Stimulated activated CD4-positive, alpha-beta T cell treated with anti-CD3 and anti-CD28 coated beads, Interleukin-1b, Interleukin-23, amount 100 ng/mL, for 24 hours (primary cell): ENCODE measurements at places on chromosomes 6 and 20.

DNA sequence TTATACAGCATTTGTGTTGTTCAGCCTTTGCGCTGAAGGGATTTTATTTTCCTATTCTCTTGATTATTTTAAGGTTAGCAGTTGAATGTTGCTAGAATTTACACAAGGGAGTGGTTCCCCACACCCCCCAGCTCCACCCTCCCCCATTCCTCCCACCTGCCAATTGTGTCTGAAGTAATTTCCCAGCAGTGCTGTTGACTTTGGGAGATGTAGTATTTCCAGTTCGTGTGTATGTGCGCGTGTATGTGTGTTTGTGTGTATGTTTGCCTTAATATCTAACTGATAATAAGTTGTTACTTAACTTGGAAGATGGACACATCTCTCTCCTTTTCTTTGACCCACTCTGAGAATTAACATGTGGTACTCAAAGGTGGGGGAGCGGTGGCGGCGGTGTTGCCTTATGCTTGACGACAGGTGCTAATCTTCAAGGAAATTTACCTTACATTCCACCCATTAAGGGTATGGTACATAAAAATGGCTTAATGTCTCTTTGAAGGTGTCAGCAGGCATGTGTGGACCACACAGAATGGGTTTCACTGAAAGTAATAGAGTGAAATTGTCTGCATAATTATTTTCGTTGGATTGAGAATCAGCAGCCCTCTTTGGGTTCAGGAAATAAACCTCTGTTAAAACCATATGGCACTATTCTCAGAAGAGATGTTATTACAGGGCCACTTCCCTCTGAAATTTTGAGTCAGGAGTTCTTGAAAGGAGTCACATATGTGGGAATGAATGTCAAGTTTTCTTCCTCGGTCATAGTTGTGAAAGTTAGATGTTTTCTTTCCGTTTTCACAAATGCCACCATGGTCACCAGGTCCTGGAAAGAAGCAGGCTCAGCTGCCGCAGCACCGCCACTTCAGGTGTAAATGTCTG is 95.6 kb upstream of the SUPT3H start:
- no peak for DNase-seq

DNA sequence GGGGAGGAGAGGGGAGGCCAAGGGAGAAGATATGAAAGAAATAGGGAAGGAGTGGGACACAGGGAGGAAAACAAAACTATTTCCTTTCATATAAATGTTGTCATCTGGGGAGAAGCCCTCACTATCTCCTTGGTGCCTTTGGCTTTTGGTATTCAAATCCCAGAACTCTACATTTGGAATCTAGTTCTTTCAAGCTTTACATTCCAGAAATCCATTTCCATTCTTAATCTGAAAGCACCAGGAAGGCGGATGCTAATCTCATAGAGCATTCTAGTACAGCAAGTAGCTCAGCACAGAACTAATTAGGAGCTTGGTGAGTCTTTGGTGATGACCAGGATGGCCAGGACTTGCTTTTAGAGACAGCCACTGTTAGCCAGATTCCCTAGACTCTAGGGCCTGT is 177.9 kb downstream of the KIF16B start:
- DNase-seq = no peak

- DNase-seq = no peak
These were observed 24.1 kb downstream of the CFAP61 start for GRCh38 chr20:20076297-20077065.

- DNase-seq = no peak
These were observed 10.0 kb downstream of the ENTPD6 start for GRCh38 chr20:25205277-25206062.

DNA sequence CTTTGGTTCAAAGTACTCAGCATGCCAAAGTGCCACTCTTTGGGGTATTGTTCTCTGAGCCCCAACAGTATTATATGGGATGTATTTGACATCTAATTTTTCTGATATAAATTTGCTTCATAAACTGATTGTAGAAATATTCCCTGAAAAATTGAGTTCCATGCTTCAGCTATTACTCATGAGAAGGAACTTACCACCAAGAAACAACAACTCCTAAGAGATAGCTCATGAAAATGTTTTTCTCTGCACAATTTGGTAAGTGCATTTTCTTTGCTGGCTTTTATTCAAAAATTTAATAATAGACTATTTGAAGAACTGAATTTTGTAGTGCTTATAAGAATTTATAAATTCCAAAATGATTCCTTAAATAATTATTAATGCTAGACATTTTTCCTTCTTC is 12.8 kb upstream of the TPD52L1 start:
- DNase-seq = no peak
